ENCODE measurements at places on chromosomes 5 and 9.

GRCh38 chr9:91211414-91211813 lies 150.3 kb downstream of the AUH start:
- H3K4me1 ChIP-seq, result no peaks in the 10 kb centered on the region
- DNase-seq, result no peak
- H3K4me3 ChIP-seq, result no peak overlapping the region
- no peaks in the 10 kb centered on the region for H3K36me3 ChIP-seq

DNA sequence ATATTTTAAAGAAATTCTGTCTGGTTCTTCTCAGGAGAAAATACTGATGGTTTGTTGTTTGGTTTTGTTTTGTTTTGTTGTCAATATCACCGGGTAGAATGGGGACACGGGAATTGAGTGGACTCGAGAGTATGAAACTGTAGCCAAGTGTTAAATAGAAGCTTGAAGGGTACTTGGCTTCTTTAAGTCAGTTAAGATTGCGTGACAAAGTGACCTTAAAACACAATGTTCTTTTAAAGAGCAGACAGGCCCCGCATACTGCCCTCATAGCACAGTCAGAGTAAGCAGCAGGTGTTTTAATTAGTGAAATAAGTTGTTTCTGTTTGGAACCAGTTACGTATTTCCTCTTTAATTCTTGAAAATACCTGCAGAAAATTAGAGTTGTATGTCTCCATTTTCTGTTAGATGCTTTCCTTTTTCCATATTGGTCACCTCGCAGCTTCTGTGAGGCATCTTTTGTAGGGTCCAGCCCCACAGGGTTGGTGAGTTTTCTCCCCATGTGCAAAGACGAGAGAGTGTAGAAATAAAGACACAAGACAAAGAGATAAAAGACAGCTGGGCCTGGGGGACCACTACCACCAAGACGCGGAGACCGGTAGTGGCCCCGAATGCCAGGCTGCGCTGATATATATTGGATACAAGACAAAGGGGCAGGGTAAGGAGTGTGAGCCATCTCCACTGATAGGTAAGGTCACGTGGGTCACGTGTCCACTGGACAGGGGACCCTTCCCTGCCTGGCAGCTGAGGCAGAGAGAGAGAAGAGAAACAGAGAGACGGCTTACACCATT lies 9.6 kb downstream of the TRIP13 start:
- H3K36me3 ChIP-seq, result no peaks in the 10 kb centered on the region
- H3K27ac ChIP-seq, result no peak overlapping the region
- H3K4me3 ChIP-seq, result no peak overlapping the region
- DNase-seq, result no peak

- no peak for DNase-seq
- no peaks in the 10 kb centered on the region for H3K27me3 ChIP-seq
- no peak overlapping the region for H3K4me3 ChIP-seq
Observed at GRCh38 chr9:90741036-90741435, 60.6 kb upstream of the SYK start.

DNA sequence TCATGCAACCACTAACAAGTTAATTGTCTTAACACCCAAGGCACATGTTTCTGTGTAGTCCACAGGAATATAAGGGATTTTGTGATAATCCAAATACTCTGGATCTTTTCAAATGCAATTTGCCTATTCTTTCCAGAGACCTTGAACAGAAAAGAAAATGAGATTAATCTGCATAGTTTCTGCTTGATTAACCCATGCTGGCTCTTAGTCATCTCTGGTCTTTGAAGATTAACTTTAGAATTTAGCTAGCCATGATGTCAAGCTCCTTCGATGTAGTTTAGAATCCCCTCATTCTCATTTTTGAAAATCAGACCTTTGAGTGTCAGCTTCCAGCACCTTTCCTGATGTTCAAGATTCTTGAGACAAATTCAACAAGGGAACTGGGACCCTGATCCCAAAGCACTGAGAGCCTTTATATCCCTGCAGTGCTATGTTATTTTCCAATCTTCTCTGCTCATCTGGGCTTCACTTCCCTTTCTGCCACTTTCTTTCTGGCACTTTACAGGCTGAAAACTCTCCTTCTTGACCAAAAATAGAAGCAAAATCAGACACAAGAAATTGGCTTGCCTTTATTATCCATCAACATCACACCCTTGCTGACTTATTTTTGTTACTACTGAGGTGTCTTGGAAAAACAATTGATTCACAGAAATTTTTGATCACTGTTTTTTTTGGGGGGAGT lies 155.5 kb downstream of the PALM2AKAP2 start:
- no peak overlapping the region for H3K27ac ChIP-seq
- H3K4me1 ChIP-seq, result no peaks in the 10 kb centered on the region
- H3K36me3 ChIP-seq, result peaks cover 6% of the 10 kb centered on the region
- H3K4me3 ChIP-seq, result no peak overlapping the region

DNA sequence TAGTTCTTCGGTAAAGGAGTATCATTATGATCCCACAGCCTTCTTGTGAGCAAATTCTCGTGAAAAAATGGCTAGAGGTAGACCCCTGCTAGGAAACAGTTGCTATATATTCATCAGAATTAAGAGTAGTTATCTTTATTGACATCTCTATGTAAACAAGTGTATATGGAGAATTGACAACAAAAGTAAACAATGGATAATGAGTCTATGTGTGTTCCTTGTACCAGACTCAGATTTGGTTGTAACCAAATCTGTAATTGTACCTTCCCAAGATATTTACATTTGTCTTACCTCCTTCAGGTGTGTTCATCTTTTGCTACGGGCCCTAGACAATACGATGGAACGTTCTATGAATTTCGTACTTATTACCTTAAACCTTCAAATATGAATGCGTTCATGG lies 2.1 kb downstream of the NIPSNAP3B start:
- no peaks in the 10 kb centered on the region for H3K27me3 ChIP-seq
- DNase-seq, result no peak
- H3K27ac ChIP-seq, result no peak overlapping the region
- H3K36me3 ChIP-seq, result peaks cover 5% of the 10 kb centered on the region
- H3K4me1 ChIP-seq, result no peaks in the 10 kb centered on the region

DNA sequence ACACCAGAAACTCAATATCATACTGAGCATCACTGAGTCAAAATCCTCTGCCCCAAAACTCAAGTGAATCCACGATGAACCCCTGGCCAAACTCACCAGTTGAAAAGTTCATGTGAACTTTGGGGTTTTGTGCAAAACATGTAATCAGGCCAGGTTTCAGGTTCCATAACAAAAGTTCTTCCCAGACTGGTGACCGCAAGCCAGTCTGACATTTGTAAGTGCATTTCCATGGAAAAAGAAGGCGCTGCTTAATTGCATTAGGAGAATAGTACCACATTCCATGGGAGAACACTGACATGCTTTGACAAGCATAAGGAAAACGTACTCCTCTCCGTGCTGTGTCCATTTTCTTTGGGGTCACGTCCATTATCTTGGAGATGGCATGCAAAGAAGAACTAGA lies 567.0 kb downstream of the BNC2 start:
- H3K36me3 ChIP-seq, result no peaks in the 10 kb centered on the region
- no peak overlapping the region for H3K27ac ChIP-seq
- no peaks in the 10 kb centered on the region for H3K27me3 ChIP-seq
- DNase-seq, result no peak
- no peak overlapping the region for H3K4me3 ChIP-seq

- H3K36me3 ChIP-seq, result peaks cover 43% of the 10 kb centered on the region
- H3K4me3 ChIP-seq, result no peak overlapping the region
- H3K27ac ChIP-seq, result no peak overlapping the region
- no peaks in the 10 kb centered on the region for H3K4me1 ChIP-seq
- no peak for DNase-seq
Observed at GRCh38 chr9:137825324-137825989, 52.1 kb upstream of the CACNA1B start.

DNA sequence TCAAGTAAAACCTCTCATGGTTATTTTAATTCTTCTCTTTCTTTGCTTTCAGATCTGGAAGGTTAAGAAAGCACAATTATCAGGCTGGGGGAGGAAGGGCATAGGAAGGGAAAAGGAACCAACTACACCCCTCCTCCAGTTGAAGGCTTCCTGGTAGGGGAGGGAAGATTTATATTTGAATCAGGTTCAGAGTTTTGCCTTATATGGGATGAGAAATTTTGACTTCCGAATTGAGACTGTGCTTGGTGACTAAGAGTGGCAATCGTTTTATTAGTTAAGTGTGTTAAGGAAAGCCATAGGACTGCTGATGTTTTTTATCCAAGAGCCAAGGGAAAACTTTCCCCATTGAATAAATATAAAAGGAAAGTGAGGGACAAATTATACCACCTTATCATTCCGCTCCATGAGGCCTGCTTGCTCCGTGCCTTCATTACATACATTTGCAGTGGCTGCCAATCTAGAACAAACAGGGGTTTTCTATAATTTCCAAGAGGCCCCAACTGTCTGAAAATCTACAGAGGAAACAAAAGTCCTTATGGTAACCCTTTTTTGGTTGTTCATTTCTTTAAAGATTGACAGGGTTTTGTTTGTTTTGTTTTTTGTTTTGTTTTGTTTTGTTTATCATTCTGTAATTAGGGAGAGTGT lies 115.7 kb upstream of the EPB41L4A start:
- H3K27ac ChIP-seq, result no peak overlapping the region
- H3K4me3 ChIP-seq, result no peak overlapping the region

DNA sequence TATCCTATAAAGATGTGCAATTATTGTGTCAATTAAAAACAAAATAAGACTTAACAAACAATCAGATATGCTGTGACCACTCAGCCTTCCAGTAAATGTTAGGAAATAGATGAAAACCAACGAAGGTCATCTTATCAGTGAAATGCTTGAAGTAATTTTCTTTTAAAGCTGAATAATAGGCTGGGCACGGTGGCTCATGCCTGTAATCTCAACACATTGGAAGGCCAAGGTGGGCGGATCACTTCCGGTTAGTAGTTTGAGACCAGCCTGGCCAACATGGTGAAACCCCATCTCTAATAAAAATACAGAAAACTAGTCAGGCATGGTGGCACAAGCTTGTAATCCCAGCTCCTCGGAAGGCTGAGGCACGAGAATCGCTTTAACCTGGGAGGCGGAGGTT lies 31.2 kb downstream of the NLN start:
- no peaks in the 10 kb centered on the region for H3K4me1 ChIP-seq
- no peaks in the 10 kb centered on the region for H3K36me3 ChIP-seq
- no peak overlapping the region for H3K27ac ChIP-seq
- H3K27me3 ChIP-seq, result no peaks in the 10 kb centered on the region
- no peak for DNase-seq
